Spleen (tissue), 13 donors: ENCODE measurements at places on chromosomes 4 and X. TPM values are rescaled to one million over a fixed set of nuclear protein-coding genes. Genes with fewer than 3 reads are reported as not detected.

DNA sequence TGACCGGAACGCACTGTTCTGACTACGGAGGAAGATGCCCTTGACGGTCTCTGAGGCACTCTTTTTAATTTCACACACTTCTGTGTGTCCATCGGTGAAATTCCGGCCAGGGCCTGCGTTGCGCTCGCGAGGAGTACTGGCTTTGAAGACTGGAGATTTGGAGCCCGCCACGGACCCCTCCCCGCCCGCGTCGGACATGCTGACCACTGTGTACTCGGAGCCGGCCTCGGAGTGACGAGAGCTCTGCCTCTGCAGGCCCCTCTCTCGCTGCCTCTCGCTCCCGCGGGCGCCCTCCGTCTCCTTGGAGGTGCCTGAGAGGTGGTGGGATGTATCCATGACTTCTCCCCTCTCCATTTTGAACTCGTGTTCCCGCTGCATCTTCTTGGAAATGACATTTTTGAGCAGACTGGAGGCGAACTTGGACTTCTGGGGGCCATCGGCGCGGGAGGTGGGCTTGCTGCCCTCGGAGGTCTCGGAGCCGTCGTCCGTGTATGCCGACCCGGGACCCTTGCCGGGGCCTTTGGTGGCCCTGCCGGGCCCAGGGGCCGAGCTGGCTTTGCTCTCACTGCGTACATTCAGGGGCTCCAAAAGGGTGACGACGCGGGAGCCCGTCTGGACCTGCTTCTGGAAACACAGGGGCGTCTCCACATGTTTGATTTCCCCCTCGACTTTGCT lies 5.7 kb downstream of the C4orf54 start:
- DNase-seq = no peak
- H3K4me3 ChIP-seq = no peak overlapping the region
- no peaks in the 10 kb centered on the region for H3K36me3 ChIP-seq
- no peak overlapping the region for H3K27ac ChIP-seq

- H3K36me3 ChIP-seq = no peaks in the 10 kb centered on the region
- DNase-seq = no peak
- H3K27ac ChIP-seq = no peak overlapping the region
- H3K4me1 ChIP-seq = peaks cover 4% of the 10 kb centered on the region
- H3K4me3 ChIP-seq = no peak overlapping the region
- no peaks in the 10 kb centered on the region for H3K27me3 ChIP-seq
These were observed 62.6 kb upstream of the FBXW7 start for GRCh38 chr4:152598454-152598853.

GRCh38 chr4:88297212-88297516 lies 12.8 kb upstream of the PPM1K start:
- DNase-seq = no peak
- no peak overlapping the region for H3K27ac ChIP-seq
- no peaks in the 10 kb centered on the region for H3K4me1 ChIP-seq
- no peaks in the 10 kb centered on the region for H3K36me3 ChIP-seq
- H3K27me3 ChIP-seq = no peaks in the 10 kb centered on the region
- H3K4me3 ChIP-seq = no peak overlapping the region

DNA sequence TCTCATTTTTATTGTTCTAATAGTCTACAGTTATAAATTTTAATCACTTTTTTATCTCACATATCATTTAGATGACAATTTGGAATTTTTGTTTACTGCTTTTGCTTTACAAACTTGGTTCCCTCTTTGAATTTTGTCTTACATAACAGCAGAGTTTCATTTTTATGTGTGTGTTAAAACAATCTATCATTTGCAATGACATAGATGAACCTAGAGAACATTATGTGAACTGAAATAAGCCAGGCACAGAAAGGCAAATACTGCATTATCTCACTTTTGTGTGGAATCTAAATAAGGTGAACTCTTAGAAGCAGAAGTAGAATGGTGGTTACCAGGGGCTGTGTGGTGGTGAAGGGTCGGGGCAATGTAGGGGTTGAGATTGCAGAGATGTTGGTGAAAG lies 170.7 kb downstream of the GASK1B start:
- no peak overlapping the region for H3K27ac ChIP-seq
- DNase-seq = no peak
- H3K4me3 ChIP-seq = no peak overlapping the region
- H3K4me1 ChIP-seq = no peaks in the 10 kb centered on the region

DNA sequence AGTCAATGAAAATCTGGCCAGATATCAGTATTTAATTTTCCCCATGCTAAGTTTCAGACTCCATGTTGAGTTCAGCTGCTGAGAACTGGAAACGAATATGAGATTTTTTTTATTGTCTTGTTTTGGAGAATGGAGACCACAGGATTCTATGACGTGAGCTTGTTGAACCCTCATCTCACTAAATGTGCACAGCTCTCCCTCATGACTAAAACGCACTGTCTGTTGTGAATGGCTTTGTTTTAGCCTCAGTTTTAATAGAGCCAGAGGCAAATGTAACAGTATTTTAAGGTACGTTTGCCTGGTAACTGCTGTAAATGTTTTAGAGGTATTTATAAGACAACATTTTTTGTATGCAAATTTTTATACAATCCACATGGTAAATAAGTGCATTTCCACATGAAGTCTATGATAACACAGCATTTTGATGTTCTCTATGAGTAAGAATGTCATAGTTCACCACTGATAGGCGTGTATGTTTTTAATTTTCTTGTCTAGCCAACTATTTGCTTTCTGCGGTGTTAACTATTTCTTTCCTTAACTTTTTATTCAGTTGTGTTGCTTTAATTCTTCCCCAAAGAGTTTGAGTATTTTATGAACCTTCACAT lies 1159.3 kb upstream of the TENM3 start:
- no peaks in the 10 kb centered on the region for H3K4me1 ChIP-seq
- no peaks in the 10 kb centered on the region for H3K27me3 ChIP-seq
- no peak overlapping the region for H3K4me3 ChIP-seq
- DNase-seq = no peak

DNA sequence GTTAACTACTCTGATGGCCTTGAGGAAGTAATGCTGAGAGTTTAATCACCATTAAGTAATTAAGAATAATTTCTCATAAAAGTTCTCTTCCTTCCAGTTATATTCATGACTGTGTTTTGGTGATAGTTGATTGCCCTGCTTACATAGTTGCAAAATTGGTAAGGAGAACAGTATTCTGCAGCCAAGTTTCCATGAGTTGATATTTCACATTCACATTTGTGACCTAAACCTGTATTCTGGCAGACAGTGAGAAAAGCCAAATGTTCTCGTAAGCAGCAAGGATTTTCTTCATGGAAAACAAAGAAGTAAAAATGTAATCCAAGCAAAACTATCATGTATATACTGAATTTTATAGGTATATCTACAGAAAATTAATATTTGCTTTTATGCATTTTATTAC lies 187.8 kb upstream of the NUDT6 start:
- H3K4me3 ChIP-seq = no peak overlapping the region
- H3K27ac ChIP-seq = no peak overlapping the region
- DNase-seq = no peak

DNA sequence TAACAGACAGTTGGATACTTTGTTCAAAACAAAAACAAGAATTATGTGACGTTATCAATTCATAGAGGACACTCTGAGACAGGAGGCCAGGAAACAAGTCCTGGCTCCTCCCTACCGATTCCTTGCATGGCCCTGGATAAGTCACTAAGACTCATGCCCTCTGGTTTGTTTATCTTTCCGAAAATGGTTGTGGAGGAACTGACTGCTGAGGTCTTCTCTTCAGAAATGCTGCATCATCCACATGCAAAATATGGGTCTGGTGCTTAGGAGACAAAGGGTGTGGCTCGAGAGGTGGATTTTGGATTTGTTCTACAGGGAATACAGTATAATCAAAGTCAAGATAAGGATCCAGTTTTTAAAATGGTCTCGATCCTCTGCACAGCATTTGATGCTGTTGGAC lies 130.9 kb downstream of the RELL1 start:
- H3K4me3 ChIP-seq = no peak overlapping the region
- H3K27ac ChIP-seq = no peak overlapping the region
- no peaks in the 10 kb centered on the region for H3K4me1 ChIP-seq

DNA sequence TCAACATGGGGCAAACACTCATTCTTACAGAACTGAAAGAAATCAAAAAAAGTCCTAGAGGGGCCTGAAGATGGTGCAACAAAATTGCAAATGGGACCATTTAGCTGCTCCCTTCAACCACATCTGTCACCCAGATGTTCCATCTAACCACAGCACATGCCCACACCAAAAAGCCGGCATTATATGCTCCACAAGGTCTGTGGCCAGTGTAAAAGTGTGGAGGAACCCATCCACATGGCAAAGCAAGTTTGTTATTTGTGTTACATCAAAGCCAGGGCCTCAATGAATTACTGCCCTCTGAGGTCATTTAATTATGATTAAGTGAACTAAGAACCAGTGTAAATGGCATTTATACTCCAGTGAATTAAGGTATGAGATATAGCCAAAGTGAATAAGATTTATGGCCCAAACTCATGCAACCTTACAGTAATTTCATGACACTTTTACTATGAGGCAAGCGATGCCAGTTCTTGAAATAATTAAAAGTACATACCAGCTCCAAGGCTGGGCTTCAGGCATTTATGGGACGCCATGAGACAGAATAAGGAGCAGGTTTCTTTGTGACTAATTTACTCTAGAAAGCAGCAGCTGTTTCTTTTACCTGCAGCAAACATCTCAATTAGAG lies 48.7 kb upstream of the FGF16 start:
- no peaks in the 10 kb centered on the region for H3K36me3 ChIP-seq
- no peaks in the 10 kb centered on the region for H3K27me3 ChIP-seq
- H3K27ac ChIP-seq = no peak overlapping the region
- no peak for DNase-seq
- no peaks in the 10 kb centered on the region for H3K4me1 ChIP-seq

- DNase-seq = no peak
- no peaks in the 10 kb centered on the region for H3K27me3 ChIP-seq
- no peaks in the 10 kb centered on the region for H3K4me1 ChIP-seq
These were observed 141.0 kb upstream of the FAM47C start for GRCh38 chrX:36867143-36867542.

GRCh38 chrX:97315939-97316338 lies 432.2 kb downstream of the RPA4 start:
- no peaks in the 10 kb centered on the region for H3K36me3 ChIP-seq
- no peak overlapping the region for H3K27ac ChIP-seq
- DNase-seq = no peak
- H3K27me3 ChIP-seq = no peaks in the 10 kb centered on the region
- no peak overlapping the region for H3K4me3 ChIP-seq

GRCh38 chrX:12080265-12080664 lies 58.0 kb upstream of the FRMPD4 start:
- no peak overlapping the region for H3K4me3 ChIP-seq
- no peaks in the 10 kb centered on the region for H3K36me3 ChIP-seq
- no peaks in the 10 kb centered on the region for H3K4me1 ChIP-seq
- H3K27me3 ChIP-seq = no peaks in the 10 kb centered on the region

DNA sequence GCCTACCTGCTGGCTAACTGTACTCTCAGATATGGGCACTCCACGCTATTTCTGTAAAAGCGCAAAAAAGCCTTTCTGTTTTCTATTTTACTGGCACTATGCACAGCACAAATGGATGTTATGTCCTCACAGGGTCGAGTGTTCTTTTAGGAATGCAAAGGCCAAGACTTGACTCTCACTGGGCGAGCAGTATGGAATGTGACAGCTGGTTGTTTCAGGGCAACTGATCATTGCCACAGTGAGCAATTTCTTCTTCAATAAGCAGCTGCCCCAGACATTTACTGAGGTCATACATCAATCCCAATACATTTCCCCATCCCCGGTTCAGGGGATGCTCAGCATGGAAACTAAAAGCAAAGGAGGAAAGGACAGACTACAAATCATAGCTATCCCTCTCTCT lies 58.2 kb downstream of the PDE5A start:
- no peaks in the 10 kb centered on the region for H3K27me3 ChIP-seq
- no peaks in the 10 kb centered on the region for H3K36me3 ChIP-seq
- DNase-seq = no peak
- no peaks in the 10 kb centered on the region for H3K4me1 ChIP-seq
- no peak overlapping the region for H3K4me3 ChIP-seq

DNA sequence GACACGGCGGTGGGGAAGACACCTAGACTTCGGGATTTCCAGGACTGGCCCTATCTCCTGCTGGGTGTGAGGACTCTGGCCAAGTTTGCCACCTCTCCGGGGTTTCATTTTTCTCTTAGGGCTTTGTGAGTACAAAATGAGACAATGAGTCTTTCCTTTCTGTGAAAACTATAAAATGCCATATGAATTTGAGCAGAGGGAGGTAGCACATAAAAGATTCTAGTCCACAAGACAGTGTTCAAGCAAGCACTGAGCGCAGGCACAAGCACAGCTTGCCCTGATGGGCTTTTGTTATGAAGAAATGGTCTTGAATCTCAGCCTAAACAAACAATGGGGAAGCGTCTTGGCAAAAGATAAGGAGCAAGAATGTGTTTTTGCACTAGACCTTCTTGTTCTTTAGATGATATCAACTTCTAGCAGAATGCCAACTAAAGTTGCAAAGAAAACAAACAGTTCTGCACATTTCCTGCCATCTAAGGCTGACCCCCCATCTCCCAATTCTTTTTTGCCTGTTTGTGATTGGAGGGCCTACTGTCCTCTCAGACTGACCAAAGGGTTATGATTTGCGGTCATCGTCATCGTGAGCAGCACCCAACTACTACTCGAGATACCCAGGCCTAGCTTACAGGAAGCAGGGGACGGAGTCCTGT lies 73.0 kb upstream of the ZNF518B start:
- H3K36me3 ChIP-seq = no peaks in the 10 kb centered on the region
- H3K27ac ChIP-seq = no peak overlapping the region
- H3K27me3 ChIP-seq = no peaks in the 10 kb centered on the region
- DNase-seq = no peak

DNA sequence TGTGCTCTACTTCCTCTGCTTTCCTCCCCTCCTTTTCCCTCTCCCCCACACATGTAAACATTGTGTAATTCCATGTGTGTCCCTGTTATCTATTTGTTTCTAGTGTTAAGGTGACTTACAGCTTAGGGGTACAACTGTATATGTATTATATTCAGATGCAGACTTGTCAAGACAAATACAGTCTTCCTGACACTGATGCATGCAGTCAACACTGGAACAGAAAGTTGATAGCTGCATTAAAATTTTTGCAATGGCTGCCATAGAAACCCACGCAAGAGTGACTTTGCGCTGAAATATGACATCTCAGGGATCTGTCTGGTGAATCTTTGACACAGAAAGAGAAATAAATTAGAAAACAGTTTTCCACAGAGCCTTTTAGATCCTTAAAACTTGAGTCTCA lies 656.7 kb downstream of the IL1RAPL1 start:
- no peaks in the 10 kb centered on the region for H3K27me3 ChIP-seq
- no peak overlapping the region for H3K4me3 ChIP-seq
- H3K36me3 ChIP-seq = no peaks in the 10 kb centered on the region
- no peak overlapping the region for H3K27ac ChIP-seq

DNA sequence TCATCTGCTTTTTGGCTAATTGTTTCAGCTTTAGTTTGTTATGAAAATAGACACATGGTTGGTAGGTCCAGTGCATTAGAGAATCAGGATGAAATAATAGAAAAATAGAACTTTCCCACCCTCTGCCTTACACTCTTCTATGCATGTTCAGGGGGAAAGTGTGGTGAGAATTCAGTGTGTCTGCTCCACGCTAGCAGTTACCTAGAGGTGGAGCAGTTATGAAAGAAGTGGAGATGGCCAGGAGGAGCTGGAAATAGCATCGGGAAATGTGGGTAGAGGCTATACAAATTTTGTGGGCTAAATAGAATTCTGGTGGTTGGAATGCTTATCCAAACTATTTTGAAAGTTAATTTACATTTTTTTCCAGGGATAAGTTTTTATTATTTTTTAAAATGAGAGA lies 91.4 kb upstream of the MAD2L1 start:
- H3K4me1 ChIP-seq = no peaks in the 10 kb centered on the region
- no peak for DNase-seq
- no peak overlapping the region for H3K27ac ChIP-seq
- H3K27me3 ChIP-seq = no peaks in the 10 kb centered on the region

ZNF827 gene
- polyA plus RNA-seq = 3.3 TPM

GPRASP3 gene
- 0.47 TPM for polyA plus RNA-seq

ATG4A gene
- polyA plus RNA-seq = 10.9 TPM

BEX4 gene
- 45.7 TPM for polyA plus RNA-seq

SH3TC1 gene
- 23.5 TPM for polyA plus RNA-seq

GATA1 gene
- 0.15 TPM for polyA plus RNA-seq

DSPP gene
- polyA plus RNA-seq = not detected
